ENCODE measurements at places on chromosomes 7 and 10.

GRCh38 chr10:45673074-45673648, 589 bp upstream of the ZFAND4 start:
- DNase-seq, result no peak

- no peak for DNase-seq
These were observed 109.7 kb upstream of the NAMPT start for GRCh38 chr7:106394526-106394925.

DNA sequence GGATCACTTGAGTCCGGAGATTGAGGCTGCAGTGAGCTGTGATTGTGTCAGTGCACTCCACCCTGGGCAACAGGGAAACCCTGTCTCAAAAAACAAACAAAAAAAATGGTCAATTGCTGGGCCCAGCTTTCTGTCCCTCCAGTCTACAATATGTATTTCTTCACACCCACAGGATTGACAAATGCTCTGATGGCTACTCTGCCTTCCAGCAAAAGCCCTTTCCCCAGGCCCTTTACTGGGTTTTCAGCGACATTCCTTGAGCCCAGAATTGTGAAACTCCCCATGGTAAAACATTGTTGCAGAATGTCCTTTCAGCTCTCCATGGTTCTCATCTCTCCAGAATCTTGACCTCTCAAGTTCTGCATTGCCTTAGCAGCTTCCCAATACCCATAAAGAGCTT, 23.7 kb upstream of the TNKS2 start:
- DNase-seq, result no peak

- DNase-seq, result no peak
These were observed 45.5 kb downstream of the STK17A start for GRCh38 chr7:43628431-43628830.

DNA sequence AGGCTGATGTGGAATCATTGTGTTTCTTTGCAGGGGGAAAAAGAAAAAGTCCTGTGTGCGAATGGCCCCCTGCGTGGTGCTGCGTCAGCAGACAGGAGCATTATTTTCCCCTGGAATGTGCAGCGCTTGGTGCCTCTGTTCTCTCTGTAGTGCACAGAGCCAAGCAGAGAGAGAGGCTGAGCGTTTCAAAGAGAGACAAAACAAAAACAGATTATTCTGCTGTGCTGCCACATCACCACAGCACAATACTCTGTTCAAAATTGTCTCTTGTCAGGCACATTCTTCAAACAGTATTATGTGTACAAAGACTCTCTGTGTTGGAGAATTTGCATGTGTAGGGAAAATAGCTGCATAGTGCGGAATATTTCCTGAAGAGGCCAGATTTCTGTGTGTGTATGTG, 609.0 kb downstream of the SDK1 start:
- DNase-seq, result no peak

GRCh38 chr10:112045938-112046337, 137.6 kb downstream of the GPAM start:
- DNase-seq, result no peak

DNA sequence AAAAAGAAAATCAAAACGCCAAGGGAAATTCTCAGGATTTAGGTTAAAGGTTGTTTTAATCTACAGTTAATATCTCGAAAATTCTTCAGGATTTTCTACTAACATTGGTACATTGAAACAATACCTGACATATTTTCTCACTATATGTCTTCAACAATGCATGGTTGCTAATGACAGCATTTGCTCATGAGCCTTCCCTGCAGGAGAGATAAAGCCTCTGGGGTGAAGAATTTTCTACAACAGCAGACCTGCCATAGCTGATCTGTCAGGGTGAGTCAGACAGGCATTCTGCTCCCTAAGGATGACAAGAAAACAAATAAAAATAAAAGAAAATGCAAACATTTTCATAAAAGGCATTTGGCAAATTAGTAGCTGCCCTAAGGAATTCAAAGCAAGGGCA, 11.7 kb upstream of the GPR37 start:
- DNase-seq, result no peak

DNA sequence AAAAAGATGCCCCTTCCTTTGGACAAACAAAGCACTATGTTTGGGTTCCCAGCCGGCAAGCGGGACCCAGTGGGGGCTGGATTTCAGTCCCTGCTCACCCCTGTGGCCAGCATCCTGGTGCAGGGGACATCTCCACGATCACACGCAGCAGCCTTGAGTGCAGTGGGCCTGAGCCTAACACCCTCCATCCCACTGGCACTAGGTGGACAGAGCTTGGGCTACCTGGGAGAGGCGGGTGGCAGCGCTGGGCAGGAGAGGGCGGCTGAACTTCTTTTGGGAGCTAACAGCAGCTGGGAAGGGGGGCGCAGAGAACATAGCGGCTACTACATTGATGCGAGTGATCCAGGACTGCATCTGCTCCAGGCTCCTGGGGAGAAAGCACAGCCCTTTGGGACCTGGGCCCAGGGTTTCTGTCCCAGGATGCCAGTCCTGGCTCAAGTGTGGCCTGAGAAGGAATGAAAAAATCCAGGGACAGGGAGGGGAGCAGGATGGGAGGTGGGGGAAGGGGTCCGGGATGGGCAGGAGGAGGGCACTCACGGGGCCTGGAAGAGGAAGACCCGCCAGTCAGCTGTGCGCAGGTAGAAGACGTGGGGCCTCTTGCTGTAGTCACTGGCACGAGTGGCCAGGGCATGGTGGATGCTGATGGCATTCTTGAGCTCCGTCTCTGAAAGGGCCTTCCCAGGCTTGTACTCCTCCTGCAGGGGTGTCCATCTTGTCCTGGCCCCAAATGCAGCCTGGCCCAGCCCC, 9.0 kb downstream of the NFKB2 start:
- DNase-seq, result no peak

All from stimulated activated CD8-positive, alpha-beta memory T cell treated with anti-CD3 and anti-CD28 coated beads, Interleukin-4, amount 100 ng/mL, for 1 hour (primary cell).